ENCODE measurements at places on chromosomes 16 and 17.

DNA sequence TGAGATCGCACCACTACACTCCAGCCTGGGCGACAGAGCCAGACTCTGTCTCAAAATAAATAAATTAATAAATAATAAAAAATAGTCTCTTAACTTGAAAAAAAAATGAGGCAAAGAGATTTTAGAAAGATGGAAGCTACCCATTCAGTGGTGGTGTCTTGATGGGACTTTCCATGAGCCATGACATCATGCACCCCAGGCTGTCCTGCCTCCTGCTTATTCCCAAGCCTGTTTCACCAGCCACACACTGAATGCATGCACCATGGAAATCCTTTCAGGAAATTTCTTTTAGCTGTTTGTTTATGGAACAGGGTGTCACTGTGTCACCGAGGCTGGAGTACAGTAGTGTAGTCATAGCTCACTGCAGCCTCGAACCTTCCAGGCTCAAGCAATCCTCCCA is 8.9 kb upstream of the DLX3 start:
- no peak for DNase-seq

DNA sequence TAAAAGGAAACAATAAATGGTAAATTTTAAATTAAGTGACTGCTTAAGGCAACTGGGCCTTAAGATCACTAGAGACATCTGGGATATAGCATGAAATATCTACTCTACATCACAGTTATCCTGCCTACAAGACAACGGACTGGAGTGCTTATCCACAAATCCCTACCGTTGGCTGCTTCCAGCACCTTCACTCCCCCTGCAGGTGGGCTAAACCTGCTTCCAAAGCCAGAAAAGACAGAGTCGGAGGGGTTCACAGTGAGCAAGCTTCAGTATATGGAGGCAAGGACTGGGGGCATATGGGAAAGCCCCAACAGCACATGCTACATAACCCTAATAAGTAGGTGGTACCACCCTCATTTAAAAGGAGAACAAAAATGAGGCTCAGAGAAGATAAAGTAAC is 45.3 kb downstream of the GRIN2A start:
- DNase-seq = no peak

DNA sequence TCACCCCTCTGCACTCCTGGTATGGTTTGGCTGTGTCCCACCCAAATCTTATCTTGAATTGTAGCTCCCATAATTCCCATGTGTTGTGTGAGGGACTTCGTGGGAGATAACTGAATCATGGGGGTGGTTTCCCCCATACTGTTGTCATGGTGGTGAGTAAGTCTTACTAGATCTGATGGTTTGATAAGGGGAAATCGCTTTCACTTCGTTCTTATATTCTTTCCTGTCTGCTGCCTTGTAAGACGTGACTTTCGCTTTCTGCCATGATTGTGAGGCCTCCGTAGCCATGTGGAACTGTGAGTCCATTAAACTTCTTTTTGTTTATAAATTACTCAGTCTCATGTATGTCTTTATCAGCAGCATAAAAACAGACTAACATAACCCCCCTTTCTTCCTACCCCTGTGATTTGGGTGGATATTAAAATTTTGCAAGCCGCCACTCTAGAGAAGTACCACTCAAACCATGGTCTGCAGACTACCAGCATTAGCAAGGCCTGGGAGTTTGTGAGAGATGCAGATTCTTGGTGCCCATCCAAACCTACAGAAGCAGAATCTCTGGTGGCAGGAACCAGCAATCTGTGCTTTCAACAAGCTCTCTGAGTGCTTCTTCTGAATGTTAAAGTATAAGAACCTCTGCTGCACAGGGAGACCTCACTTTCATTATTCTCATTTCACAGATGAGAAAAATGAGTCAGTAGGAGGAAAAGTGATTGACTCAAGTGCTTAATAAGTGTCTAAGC is 999.5 kb upstream of the EEF2KMT start:
- no peak for DNase-seq

GRCh38 chr16:1011316-1012082 is 29.9 kb downstream of the SOX8 start:
- no peak for DNase-seq

GRCh38 chr17:54013072-54013471 is 190.3 kb downstream of the KIF2B start:
- no peak for DNase-seq

DNA sequence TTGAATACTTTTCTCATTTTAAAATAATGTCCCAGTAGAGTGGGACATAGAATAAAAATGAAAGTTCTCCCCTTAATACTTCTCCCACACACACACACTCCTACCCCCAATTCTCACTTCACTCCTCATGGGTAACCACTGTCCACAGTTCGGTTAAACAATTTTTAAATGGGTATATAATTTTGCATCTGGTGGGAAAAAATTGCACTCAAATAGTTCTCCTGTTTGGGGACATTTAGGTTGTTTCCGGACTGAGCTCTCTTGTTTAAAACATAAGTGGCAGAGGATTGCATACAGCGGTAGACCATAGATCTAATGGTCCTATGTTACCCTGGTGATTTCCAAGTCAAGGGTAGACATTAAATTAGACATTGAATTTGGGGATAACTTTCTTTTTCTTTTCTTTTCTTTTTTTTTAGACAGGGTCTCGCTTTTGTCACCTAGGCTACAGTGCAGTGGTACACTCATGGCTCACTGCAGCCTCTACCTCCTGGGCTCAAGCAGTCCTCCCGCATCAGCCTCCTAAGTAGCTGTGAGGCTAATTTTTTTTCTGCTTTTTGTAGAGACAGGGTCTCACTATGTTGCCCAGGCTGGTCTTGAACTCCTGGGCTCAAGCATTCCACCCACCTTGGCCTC is 138.3 kb downstream of the SOCS1 start:
- DNase-seq = no peak

Data from smooth muscle cell of the brain vasculature (primary cell).